ENCODE measurements at places on chromosomes 3 and 15.
A peak's percentile ranks its signal among the peaks of the same experiment; 100 is the strongest.

GRCh38 chr3:69901802-69902201 lies 97.7 kb upstream of the SAMMSON start:
- no peak for DNase-seq

GRCh38 chr15:73176598-73176997 lies 124.3 kb downstream of the NEO1 start:
- no peak for DNase-seq

GRCh38 chr3:40911928-40912327 lies 287.4 kb upstream of the CTNNB1 start:
- DNase-seq, result no peak

DNA sequence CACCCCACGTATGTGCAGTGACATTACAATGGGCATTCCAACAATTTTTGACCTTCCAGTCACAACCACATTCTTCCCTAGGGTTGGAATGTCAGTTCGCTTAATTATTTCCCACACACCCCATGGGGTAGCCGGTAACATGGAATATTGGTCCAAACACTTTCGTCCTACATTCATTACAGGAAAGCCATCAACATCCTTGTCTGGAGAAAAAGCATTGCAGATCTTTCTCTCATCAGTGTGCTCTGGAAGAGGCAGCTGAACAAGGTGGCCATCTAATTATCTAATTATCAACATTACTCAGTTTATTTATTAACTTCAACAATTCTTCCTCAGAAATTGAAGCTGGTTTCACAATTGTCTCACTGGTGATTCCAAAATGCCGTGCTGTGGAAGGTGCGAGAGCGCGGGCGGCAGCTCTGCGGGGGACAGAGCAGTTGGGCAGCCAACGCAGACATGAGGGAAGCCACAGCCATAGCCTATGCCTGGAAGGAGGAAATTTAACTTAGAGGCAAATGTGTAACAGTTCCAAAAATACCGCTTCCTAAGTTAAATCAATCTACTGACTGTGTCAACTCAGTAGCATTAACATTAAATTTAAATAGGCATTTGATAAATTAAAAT lies 1158.9 kb upstream of the EPHA6 start:
- no peak for DNase-seq

GRCh38 chr3:123406598-123406997 lies 42.3 kb downstream of the ADCY5 start:
- no peak for DNase-seq

DNA sequence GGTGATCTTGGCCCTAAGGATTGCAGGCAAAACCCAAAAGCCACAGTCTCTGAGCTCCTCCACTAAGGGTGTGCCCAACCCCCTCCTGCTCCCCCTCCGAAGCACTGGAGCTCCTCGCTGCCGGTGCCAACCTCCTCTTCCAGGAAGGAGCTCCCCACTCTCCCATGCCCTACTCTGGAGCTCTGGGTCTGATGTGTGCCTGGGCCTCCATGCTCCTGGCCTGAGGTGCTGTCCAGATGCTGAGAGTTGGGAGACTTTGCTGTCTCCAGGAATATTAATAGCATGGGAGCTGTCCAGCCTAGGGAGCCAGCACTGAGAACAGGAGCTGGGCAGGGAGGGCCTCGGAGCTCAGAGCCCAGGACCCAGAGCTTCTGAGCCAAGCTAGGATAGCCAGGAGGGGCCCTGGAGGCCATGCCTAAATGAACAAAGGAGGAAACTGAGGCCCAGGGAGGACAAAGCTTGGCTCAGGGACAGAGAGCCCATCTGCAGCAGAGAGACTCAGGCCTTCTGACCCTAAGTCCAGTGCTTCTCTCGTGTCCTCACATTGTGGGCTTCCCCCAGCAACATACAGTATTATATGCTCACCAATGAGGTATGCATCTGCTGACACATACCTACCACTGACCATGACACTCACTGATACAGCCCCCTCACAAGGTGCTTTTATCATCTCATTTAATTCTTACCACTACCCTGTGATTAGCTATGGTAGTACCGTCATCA lies 36.9 kb upstream of the HERC1 start:
- no peak for DNase-seq

GRCh38 chr3:24197809-24198208 lies 252.7 kb downstream of the NR1D2 start:
- no peak for DNase-seq

- DNase-seq, result no peak
Measured at GRCh38 chr15:59456114-59456513, 18.1 kb downstream of the FAM81A start.

- no peak for DNase-seq
Measured at GRCh38 chr3:105762749-105763658, 105.8 kb downstream of the CBLB start.

DNA sequence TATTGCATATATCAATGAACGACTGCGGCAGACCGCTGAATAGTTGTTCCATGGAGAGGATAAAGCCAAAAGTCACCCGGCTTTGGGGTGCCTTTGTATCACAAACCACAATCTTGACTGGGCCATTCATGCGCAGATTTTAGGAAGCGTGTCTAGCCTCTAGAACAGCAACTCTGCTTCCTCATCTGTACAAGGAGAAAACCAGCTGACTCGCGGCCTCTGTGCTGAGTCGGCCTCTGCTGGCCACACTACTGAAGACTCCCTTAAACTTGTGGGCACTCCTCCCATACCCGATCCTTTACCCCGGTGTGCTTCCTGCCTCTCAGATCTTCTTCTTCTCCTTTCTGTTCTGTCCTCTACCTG lies 872 bp downstream of the DLEC1 start:
- peak; percentile 68 for DNase-seq

DNA sequence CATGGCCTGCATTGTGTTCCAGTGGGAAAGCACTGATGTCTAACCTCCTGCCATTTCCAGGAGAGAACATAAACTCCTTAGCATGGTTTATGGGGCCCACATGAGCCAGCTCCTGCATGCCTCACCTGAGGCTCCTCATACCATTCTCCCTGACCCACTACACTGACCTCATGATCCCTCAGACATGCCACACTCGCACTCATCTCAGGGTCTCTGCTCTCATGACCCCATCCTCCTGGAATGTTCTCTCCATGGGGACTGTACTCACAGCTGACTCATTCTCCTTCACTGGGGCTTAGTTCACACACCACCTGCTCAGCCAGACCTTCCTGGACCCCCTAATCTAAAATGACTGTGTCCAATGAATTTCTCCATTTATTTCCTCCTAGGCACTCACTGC lies 4.0 kb upstream of the LMCD1 start:
- no peak for DNase-seq

DNA sequence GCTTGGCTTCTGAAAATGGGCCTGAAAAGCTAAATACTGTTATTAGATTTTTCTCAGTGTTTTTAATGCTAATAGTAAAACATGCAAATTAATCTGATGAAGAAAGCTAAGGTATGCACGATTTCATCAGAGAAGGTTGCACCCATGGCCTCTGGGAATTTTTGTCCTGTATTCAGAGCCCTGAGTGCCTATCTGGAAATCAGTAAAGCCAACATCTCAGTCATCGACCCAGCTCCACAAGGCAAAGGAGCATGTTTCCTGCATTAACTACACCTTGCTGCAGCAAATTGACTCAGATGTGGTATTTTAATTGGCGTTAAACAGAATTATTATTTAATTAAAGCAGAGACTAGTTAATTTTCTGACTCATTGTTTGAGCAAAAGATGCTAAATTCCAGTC lies 49.0 kb upstream of the TP63 start:
- DNase-seq, result no peak

- DNase-seq, result no peak
Measured at GRCh38 chr15:74168711-74169126, 4.8 kb upstream of the ISLR start.

- DNase-seq, result no peak
Measured at GRCh38 chr15:73023071-73023470, 29.2 kb upstream of the NEO1 start.

DNA sequence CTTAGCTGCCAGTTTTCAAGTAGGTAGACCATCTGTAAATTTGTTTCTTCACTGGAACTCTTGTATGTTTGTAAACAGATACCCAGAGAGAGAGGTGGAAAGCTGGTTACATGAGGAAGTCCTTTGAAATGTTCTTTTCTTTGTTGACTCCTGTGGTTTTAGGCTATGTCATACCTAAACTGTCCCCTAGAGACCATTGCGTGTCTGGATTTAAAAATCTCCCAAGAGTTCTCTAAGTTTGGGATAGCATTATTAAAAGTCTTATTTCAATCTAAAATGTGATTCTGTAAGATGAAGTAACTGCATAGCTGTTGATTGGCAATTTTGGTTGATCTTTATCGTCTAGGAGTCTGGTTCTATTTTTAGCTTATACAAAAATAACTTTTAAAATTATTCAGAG lies 127.2 kb downstream of the GHSR start:
- no peak for DNase-seq

DNA sequence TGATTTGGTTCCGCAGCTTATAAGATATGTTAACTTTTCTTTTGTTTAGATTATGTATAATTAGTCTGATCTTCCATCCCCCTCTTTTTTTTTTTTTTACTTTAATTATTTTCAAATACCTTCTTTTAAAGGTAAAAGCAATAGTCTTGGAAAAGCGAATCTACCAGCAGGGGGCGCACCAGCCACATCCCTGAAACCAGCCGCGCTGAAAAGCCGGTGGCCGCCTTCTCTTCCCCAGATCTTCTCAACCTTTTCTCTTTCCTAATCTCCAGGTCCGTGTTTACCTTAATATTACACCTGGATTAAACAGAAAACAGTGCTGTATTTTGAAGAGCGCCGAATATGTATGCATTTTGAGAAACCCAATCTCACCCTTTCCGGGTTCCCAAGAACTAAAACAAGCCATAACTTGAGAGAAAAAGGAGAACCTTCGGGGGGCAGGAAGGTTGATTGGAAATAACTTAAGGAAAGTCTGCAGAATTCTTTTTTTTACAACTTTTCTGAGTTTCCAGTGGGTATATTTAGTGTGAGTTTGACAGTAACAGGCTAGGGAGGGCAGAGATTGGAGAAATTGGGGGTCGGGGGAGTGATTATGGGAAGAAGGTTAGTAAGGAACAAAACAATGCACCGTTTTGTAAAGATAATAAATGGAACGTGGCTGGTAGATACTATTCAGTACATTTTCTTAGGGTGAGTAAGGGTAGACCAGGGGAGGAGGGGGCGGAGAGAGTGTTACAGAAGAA lies 2.0 kb upstream of the SOX2 start:
- DNase-seq, result no peak

- no peak for DNase-seq
Measured at GRCh38 chr15:32715276-32715675, 2.5 kb upstream of the GREM1 start.

DNA sequence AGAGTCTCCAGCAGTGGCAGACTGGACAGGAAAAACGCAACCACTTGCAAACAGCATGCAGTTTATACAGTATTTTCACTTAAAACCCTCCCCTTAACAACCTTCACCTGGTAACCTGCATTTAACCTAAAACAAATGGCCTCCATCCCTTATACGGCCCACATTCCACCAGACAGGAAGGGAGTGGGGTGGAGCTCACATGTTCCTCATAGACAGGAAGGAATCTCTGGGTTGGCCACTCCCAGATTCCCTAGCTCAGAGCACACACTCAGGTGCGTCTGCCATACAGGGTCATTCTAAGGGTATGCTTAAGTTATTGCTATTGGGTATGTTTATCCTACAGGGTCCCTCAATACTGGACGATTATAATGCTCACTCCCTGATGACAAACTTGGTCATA lies 16.8 kb upstream of the ABHD2 start:
- no peak for DNase-seq

GRCh38 chr15:48001393-48002039 lies 119.3 kb upstream of the SLC24A5 start:
- DNase-seq, result no peak

DNA sequence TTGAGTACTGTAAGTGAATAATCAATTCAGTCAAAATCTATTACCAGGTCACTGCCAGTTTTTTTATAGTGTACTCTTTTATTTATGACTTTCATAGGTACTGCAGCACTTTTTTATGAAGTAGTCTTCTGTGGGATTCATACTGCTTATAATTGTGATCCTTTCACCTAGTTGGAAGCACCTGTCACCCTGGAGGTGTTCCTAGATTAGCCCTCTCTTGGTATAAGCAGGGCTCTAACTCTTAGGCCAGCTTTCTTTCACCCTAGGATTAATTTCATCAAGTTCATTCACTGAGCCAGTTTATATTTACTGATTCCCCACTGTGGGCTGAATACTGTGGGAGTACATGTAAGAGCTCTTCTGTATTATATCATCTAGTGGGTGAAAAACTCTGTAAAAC lies 65.9 kb upstream of the MLF1 start:
- DNase-seq, result no peak

- no peak for DNase-seq
Measured at GRCh38 chr15:48823237-48823636, 12.4 kb upstream of the CEP152 start.

DNA sequence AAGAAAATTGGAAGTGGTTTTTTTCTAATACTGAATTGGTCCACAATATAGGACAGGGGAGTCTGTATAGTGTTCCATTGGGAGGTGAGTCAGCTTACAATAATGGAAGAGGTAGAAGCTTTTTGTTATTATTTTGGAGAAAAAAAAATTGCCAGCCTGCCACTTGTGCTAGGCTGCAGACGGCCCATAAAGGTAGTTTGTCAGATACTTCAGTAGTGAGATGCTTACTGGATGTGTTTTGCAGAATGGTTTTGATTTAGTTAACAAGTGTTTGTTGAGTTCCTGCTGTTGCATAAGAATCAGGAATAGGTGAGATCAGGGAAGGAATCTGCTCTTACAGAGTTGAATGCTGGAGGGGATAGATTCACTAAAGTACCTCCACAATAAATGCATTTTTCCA lies 1.0 kb downstream of the DTWD1 start:
- DNase-seq, result no peak

- DNase-seq, result no peak
Measured at GRCh38 chr3:47890828-47891612, 88.1 kb downstream of the DHX30 start.
